T-helper 2 cell treated with Interferon-gamma antibody and Interleukin-4, amounts not matched to agents 5 μg/mL and 100 μg/mL, for 36 hours (primary cell): ENCODE measurements at places on chromosomes 2 and 18.
A peak's percentile ranks its signal among the peaks of the same experiment; 100 is the strongest.

DNA sequence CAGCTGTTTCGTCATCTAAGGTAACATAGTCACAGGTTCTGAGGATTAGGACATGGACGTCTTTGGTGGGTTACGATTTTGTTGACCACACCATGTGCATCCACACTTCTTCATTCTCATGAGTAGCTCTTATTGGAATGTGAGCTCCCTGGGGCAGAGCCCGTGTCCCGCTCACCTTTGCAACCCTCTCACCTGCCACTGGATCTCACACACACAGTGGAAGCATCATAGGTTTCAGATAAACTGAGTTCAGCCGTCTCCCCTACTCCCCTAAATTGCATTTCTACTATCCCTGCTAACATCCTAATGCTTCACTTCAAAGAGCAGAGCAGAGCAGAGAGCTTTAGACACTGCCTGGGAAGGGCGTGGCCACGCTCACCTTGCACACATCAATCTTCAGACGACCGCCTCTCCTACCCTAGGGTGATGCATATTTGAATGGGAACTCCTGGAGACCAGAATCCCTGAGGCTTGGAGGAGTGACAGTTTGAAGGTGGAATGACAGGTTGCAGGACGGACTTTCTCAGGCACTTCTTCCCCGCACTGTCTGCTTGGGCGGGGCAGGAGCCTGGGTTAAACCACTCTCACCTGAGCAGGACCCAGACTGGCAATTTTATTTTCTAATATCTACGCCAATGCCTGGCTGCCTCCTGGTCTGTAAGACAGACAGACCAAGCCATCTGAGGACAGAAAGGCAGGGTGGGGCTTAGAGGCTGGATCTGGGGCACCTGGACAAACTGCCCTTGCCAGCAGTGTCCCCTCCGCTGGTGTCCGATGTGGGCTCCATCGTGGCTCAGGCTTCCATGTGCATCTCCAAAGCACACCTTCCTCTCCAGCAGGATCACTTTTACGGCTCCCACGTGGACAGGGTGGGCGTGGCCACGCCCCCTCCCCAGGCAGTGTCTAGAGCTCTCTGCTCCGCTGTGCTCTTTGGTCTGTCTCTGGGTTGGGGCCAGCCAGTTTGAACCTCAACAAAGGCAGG, 229.5 kb upstream of the COPS8 start:
- H3K27me3 ChIP-seq = no peaks in the 10 kb centered on the region
- no peak overlapping the region for H3K4me3 ChIP-seq
- no peaks in the 10 kb centered on the region for H3K4me1 ChIP-seq
- no peak for DNase-seq
- H3K36me3 ChIP-seq = no peaks in the 10 kb centered on the region

- DNase-seq = no peak
- no peaks in the 10 kb centered on the region for H3K4me1 ChIP-seq
- no peak overlapping the region for H3K27ac ChIP-seq
- no peaks in the 10 kb centered on the region for H3K27me3 ChIP-seq
Measured at GRCh38 chr2:121187982-121188411, 97.0 kb downstream of the TFCP2L1 start.

- H3K27me3 ChIP-seq = peaks cover 27% of the 10 kb centered on the region
- no peaks in the 10 kb centered on the region for H3K36me3 ChIP-seq
- H3K27ac ChIP-seq = no peak overlapping the region
Measured at GRCh38 chr2:156309167-156309566, 23.4 kb downstream of the NR4A2 start.

DNA sequence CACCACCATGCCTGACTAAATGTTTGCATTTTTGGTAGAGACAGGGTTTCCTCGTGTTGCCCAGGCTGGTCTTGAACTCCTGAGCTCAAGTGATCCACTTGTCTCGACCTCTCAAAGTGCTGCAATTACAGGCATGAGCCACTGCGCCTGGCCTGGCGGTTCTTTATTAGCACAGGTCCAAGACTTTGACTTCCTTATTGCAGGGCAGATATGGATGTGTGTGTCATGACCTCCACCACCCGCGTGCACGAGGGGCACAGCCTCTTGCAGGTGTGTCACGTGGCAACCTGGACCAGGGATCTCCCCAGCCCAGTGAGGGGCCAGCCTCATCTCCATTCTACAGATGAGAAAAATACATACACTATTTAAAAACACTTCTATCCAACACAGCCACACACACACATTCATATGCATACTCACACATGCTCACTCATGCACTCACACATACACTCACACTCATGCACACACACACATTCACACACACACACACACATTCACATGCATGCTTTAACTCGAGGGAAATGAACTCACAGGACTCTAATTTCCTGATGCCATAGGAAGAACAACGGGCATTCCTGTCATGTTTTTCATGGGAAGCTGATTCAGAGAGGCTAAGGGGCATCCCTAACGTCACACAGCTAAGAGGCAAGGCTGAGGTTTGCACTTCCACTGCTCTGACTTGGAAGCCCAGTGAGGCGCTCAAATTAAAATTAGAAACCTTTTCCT, 38.8 kb downstream of the RRM2 start:
- no peak for DNase-seq
- peaks cover 34% of the 10 kb centered on the region for H3K36me3 ChIP-seq
- H3K27me3 ChIP-seq = no peaks in the 10 kb centered on the region

DNA sequence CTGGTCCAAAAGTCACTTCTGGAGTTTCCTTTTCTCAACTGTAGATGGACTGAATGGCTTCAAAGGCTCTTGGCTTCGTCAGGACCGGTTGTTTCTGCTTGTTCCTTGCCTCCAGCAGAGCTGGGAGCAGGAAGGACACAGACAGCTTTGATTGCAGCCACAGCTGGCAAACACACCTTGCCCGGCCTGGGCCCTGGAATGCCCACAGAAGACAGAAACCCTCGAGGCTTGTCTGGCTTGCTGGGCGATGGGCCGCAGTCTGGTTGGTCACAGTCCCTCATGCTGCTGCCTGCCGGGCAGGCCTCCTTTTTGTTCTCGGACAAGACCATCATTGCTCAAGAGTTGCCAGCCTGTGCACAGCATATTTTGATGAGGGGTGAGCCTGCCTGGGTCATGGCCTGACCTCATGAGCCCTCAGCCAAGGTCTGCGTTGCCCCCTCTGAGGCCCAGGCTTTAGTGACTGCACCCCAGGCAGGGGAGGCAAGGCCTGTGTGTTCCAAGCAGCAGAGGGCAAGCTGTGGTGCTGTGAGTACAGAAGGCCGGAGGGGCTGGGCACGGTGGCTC, 37.8 kb downstream of the ATP6V1C2 start:
- DNase-seq = no peak
- no peaks in the 10 kb centered on the region for H3K36me3 ChIP-seq
- H3K4me1 ChIP-seq = no peaks in the 10 kb centered on the region

DNA sequence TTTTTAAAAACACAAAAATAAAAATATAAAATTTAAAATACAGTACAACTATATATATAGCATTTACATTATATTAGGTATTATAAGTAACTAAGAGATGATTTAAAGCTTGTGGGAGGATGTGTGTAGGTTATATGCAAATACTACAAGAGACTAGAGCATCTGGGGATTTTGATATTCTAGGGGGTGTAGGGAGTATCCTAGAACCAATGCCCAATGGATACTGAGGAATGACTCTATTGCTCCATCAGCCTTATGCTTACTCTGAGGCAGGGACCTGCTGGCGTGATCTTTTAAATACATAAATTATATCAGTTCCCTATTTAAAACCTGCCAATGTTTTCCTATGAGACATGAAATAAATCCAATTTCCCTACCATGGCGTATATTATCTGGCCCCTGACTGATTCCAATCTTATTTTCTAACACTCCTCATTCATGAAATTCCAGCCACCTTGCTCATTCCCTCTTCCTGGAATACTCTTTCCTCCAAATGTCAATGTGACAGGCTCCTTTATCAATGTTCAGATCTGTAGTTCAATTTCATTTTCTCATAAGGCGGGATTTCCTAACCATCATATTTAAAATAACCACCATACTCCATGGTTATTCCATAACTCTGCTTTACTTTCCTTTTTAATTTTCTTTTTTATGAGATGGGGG, 22.2 kb downstream of the SP3 start:
- DNase-seq = no peak
- peaks cover 50% of the 10 kb centered on the region for H3K4me1 ChIP-seq
- peaks cover 41% of the 10 kb centered on the region for H3K36me3 ChIP-seq

GRCh38 chr2:214377286-214377624, 33.6 kb upstream of the VWC2L start:
- H3K4me3 ChIP-seq = no peak overlapping the region
- no peaks in the 10 kb centered on the region for H3K27me3 ChIP-seq
- no peak for DNase-seq
- no peak overlapping the region for H3K27ac ChIP-seq

DNA sequence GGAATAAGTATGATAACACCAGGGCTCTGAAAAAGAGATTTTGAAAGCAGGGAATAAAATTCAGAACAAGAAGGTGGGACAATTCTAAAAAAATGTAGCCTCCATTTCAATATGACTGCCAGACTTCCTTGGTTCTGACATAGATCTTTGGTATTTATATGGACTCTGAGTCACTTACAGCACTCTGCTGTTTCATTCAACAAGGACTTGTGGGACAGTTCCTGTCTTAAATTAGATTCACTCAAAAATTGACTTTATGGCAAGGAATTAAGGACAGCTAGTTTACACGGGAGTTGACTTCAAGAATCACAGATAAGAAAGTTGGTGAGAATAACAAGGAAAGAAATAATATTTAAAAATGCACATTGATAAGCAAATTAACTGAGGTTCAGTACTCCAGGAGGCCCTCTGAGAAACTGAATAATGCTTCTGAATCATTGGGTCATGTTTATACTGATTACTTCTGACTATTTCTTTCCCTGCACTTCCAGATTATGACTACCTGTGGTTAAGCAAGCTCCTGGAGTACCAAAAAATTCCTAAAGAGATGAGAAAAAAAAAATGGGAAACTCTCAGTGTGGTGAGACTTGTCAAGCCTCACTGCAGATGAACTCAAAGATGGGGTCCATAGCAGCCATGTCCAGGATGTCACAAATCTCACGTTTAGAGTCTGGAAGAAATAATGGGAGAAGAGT, 828.3 kb upstream of the PIK3C3 start:
- H3K27me3 ChIP-seq = no peaks in the 10 kb centered on the region
- no peaks in the 10 kb centered on the region for H3K36me3 ChIP-seq
- DNase-seq = no peak
- no peak overlapping the region for H3K27ac ChIP-seq
- no peaks in the 10 kb centered on the region for H3K4me1 ChIP-seq

DNA sequence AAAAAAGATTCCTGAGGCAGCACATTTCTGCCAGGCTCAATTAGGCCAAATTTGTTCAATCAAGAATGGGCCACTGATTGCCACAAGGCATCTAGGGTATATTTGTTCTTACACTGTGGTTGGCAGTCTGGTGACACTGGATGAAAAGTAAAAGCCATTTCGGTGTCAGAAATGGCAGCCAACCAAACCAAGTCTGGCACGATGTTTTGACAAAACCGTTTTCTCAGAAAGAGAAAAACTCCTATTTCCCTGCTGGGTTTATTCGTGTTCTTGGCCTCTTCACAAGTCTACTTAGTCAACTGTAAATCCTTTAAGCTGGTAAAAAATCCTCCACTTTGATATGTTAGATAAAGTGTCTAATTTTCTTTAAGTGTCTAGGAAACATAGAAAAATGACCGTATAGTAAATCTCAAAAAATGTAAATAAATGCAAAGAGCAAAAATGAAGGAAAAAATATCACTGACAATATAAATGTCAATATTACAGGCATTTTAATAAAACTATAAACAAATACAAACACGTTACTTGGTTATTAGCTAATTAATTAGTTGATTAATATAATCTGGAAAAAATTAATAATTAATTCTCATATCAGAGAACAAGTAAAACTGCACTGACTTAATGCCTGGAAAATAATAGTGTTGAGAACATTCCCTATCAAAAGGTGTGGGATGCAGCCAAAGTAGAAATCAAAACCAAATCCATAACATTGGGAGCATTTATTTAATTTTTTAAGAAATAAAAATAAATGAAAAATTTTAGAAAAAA, 182.0 kb upstream of the ZNF804A start:
- no peak for DNase-seq
- H3K4me3 ChIP-seq = no peak overlapping the region
- no peak overlapping the region for H3K27ac ChIP-seq
- H3K4me1 ChIP-seq = no peaks in the 10 kb centered on the region

DNA sequence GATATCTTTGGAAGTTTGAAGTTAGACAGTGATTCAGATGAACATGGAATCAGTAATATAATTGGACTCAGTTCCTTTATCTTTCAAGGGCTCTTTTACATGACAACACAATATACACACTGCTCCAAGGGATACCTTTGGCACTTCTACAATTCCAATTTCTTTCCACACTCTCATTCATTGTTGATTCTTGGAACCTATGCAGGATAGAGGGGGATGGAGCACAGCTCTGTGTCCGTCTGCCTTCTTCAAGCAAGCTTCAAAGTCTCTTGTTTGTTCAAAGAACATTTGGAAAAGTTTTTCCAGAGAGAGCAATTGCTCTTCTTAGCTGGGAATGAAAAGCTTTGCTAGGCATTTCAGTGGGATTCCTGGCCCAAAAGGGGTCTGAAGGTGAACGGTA, 276.2 kb upstream of the ZEB2 start:
- H3K4me1 ChIP-seq = no peaks in the 10 kb centered on the region
- DNase-seq = no peak
- H3K27me3 ChIP-seq = no peaks in the 10 kb centered on the region

GRCh38 chr2:108533832-108534583, at the start of gene LIMS1:
LIMS1 (plus strand) TSS chr2:108534470; CDS start chr2:108534563, 93 bp downstream.
- peaks cover 3% of the 10 kb centered on the region for H3K36me3 ChIP-seq
- peak within 1 kb of the TSS; percentile 97 for H3K27ac ChIP-seq
- peak within 1 kb of the TSS; percentile 97 for H3K4me3 ChIP-seq
- DNase-seq = peak; percentile 80
- peaks cover 45% of the 10 kb centered on the region for H3K4me1 ChIP-seq

DNA sequence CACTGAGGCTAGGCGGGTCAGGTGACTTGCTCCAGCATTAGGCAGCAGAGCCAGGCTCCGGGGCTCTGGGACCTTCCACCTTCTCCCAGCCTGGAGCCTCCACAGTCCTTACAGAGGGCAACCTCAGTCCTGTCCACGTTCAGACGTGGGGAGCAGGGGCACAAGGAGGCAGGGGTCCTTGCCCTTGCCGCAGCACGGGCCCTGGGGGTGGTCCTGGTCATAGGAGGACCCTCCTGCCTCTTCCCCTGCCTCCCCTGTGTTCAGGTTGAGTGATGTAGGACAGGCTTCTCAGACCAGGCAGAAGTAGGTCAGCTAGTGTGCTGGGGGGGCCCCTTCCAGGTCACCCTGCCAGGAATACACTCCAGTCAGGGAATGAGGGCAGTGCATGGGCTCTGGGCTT, 5.4 kb upstream of the ARHGEF4 start:
- H3K27me3 ChIP-seq = peaks cover 23% of the 10 kb centered on the region
- no peak overlapping the region for H3K27ac ChIP-seq
- H3K4me3 ChIP-seq = no peak overlapping the region
- no peak for DNase-seq
- H3K4me1 ChIP-seq = no peaks in the 10 kb centered on the region
- H3K36me3 ChIP-seq = no peaks in the 10 kb centered on the region

DNA sequence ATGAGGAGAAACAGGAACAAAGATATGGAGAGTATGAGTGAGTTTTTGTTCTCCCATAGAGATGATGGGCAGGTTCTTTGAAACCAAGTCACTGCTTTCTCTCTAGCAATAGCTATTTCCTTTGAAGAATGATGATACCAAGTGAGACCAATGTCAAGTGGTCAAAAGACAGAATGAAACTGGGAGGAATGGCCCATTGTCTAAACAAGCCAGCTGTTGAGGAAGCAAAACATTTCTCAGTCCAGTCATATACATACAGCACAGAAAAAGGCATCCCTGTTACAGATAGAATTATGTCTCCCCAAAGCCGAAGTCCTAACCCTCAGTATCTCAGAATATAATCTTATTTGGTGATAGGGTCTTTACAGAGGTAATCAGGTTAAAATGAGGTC, 66.1 kb upstream of the EPC2 start:
- no peaks in the 10 kb centered on the region for H3K36me3 ChIP-seq
- peaks cover 29% of the 10 kb centered on the region for H3K27me3 ChIP-seq
- no peak overlapping the region for H3K27ac ChIP-seq
- H3K4me3 ChIP-seq = no peak overlapping the region
- no peak for DNase-seq
- peaks cover 18% of the 10 kb centered on the region for H3K4me1 ChIP-seq
